ENCODE measurements at places on chromosomes 11 and 22.
A peak's percentile ranks its signal among the peaks of the same experiment; 100 is the strongest.

DNA sequence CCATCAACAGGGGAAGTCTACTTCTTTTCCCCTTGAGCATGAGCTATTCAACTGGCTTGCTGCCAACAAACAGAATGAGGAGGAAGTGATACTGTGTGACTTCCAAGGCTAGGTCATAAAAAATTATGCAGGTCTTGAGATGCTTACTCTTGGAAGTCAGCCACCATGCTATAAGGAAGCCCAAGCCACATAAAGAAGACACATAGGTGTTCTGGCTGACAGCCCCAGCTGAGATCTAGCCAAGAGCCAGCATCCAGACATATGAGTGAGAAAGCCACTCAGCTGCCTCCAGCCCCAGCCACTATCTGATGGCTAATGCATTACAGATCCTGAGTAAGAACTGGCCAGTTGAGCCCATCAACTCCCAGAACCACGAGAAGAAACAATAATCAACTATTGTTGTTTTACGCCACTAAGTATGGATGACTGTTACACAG is 31.0 kb upstream of the PPP2R1B start:
- no peak for DNase-seq

DNA sequence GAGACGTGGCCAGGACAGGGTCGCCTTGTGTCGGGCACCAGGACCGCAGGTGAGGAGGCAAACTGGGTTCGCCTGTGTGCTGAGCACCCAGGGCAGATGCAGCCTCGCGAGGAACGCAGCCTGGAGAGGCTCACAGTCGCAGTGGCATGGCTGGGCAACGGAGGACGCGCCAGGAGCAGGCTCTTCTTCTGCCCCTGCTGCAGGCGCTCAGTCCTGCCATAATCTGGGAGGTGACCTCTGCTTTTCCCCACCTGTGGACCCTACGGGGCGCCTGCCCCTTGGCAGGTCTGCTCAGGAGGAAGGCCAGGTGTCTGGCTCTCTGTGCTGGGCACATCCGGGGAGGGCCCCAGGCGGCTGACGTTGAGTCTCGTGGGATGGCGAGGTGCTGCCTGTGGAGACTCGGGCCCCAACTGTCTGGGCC is 1136.2 kb downstream of the BRD1 start:
- no peak for DNase-seq

GRCh38 chr22:26883393-26883792 is 226.0 kb downstream of the MIAT start:
- no peak for DNase-seq

GRCh38 chr22:20241579-20242392 is 26.3 kb downstream of the RTN4R start:
- no peak for DNase-seq

DNA sequence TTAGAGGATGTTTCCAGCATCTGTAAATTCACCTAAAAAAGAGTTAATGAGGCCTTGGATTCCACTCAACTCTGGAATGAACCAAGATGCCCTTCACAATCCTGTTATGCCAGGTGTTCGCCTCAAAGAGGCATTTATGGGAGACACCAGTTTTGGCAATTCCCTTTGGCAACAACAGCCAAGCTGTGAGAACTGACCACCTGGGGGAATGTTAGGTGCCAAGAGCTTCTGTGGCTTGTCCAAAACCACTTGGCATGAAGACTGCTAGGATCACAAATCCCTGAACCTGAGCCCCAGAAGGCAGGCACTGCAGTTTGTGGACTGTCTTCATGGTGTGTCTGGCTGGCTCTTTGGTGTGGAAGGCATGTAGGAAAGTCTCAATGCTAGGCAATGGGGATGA is 164.4 kb upstream of the BDNF start:
- DNase-seq: no peak

GRCh38 chr11:11420191-11420898 is 67.3 kb upstream of the CSNK2A3 start:
- DNase-seq: no peak

DNA sequence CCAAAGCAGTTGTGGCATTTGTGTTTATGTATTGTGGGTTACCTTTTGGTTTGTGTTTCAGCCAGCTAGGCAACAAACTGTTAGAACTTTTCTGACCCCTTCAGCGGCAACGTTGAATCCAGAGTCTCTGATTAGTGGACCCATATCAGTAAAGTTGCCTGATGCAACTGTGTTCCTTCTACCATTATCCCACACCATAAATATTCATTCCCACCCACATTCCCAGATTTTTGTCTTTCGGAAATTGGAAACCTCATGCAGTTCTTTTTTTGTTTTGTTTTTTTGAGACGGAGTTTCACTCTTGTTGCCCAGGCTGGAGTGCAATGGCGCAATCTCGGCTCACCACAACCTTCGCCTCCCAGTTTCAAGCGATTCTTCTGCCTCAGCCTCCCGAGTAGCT is 30.7 kb upstream of the RBX1 start:
- DNase-seq: no peak

DNA sequence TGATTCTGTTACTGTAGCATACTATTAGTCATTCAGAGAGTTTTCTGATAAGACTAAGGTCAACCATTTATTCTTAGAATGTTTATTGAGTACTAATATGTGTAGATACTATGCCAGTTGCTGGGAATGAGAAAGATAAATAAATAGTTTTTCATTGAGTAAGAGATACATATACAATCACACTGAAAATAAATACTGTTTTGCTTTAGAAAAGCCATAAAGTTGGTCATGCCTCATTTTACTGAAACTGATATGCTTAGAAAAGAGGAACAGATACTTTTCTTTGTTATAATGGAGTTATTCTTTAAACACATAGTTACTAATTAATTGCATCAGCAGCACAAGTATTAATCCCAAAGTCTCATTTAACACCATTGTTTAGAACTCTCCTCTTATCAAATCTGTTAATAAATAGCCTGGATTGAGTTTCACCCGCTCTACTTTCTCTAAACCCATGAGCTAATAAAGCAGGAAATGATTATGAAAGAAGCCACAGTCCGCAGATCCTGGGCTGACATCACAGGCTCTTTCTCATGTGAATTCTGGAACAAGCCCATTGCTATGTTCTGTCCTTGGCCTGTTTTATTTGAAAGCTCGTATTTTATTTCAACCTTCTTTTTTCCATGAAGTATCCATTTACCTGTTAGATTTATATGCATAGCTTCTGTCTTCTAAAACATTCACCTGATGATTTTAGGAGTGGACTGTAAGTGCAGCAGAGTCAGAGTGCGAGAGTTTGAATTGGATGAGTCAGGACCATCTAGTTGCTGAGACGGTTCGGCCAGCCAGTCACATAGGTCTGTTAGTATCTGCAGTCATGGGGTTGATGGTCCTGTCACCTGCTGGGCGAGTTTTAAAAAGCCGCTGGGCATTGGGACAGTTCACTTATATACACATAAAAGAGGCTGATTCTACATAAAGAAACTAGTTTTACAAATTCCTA is 35.5 kb downstream of the PIWIL4 start:
- DNase-seq: peak; percentile 19

- DNase-seq: no peak
These were observed 339.9 kb downstream of the SOX6 start for GRCh38 chr11:16016468-16016829.

DNA sequence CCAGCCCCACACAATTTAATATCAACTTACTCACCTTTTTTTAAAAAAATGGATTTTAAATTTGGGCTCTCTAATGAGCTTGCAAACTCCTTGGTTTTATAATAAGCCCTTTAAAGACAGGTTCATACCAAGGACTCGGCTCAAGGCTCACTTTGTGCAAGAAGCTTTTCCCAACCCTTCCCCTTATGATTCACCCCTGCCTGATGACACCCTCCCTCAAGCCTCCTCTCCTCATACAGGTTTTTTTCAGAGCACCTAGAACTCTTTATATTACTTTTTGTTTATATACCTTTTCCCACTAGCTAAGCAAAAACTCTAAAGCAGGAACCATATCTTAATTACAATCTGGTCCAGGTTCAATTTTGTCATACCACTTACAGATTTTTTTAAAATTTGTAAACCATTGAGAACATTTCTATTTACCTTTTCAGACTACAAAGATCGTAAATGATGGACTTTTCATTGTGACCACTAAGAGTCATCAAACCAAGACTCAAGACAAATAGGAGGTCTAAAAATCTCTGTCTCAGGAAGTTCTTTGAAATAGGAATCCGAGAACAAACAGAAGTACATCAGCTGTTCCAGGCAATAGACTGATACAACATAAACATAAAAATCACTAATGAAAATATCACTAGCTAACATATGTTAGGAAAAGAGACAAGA is 13.1 kb upstream of the EXPH5 start:
- no peak for DNase-seq

- DNase-seq: no peak
These were observed 66.0 kb downstream of the TBC1D22A start for GRCh38 chr22:46828323-46828900.

DNA sequence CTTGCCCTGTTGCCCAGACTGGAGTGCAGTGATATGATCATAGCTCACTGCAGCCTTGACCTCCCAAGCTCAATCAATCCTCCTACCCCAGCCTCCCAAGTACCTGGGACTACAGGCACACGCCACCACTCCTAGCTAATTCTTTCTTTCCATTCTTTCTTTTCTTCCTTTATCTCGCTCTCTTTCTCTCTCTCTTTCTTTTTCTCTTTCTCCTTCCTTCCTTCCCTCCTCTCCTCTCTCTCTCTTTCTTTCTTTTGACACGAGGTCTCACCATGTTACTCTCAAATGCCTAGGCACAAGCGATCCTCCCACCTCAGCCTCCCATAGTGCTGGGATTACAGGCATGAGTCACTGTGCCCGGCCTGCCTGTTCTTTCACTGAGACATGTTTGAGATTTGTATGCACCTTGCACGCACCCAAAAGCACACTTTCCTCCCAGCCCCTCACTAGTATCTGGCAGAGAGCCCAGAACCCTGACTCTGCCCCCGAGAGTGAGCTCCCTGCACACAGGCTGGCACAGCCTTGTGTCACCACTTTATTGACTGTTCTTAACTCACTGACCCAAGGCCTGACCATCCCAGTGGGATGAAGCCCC is 56.8 kb downstream of the CD6 start:
- DNase-seq: no peak

DNA sequence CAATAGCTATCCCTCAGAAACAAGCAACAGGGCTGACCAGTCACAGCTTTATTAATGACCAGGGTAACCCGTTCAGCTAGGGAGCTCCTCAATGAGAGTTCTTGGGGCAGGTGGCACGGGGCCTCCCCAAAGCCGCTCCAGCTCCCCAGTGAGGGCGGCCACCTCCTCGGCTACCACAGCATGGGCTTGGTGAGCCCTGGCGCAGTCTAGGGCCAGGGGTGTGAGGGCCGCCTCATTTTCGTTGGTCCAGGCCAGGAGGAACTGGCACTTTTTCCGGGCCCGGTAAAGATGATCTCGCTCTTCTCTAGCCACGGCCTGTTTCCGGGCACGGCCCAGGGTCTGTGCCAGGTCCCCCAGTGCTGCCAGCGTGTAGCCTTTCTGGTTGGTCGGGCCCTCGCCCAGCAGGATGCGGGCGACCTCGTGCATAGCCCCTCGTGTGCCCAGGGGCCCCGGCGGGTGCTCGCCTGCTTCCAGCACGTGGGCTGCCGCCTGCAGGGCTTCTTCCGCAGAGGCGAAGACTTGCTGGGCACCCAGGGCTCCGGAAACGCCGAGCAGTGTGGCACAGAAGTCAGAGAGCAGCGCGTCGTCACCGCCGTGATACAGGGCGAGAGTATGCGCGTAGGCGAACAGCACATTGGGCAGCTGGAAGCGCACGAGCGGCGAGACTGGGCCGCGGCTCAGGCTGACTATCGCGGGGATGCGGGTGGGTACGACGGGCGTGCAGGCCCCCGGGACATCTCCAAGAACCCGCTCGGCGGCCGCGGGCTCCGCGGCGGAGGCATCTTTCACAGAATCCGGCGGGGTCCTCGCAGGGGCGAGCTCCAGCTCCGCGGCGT is 913 bp downstream of the ZNHIT2 start:
- DNase-seq: no peak

GRCh38 chr22:33467620-33468095 is 409.5 kb upstream of the SYN3 start:
- no peak for DNase-seq

DNA sequence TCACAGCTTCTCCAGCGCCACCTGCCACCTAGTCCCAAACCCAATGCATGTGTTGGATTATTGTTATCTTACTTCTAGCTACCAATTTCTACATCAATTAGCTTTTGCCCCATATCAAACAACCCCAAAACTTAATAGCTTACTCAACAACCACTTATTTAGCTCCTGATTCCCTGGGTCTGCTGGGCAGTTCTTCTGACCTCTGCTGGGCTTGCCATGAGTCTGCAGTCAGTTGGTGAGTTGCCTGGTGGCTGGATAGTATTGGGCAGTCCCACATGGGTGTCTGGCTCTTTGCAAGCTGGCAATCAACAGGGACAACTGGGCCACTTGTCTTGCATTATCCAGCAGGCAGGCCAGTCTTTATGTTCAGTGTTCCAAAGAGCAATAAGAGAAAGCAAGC is 13.6 kb upstream of the MS4A15 start:
- DNase-seq: no peak

DNA sequence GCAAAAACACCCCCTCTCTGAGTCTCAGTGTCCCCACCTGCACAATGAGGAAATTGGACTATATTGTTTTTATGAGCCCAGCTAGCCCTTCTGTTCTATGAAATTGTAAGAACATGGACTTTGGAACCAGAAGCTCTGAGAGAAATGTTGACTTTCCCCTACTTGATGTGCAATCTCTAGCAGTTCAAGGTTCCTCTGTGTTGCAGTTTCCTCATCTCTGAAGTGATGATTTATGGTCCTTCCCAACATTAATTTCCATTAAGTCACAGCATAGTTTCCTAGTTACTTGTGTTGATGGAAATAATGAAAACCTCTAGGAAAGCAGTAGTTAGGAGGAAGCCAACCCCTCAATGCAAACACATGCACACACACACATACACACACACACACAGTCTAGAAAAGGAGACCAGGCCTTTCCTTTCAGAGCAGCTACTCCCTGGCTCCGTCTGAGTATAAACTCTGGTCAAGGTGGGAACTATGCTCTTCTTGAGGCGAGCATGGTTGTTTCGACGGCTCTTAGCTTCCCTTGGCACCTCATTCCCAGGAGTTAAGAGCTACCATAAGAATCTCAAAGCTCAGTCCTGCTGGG is 518.4 kb downstream of the SOX6 start:
- DNase-seq: no peak

- DNase-seq: no peak
These were observed 253.3 kb upstream of the ISX start for GRCh38 chr22:34812631-34813030.

- DNase-seq: no peak
These were observed 4.2 kb downstream of the MYRF start for GRCh38 chr11:61756452-61757212.
